ENCODE measurements at places on chromosomes 1 and 21. TPM values are rescaled to one million over a fixed set of nuclear protein-coding genes. Genes with fewer than 3 reads are reported as not detected.

DNA sequence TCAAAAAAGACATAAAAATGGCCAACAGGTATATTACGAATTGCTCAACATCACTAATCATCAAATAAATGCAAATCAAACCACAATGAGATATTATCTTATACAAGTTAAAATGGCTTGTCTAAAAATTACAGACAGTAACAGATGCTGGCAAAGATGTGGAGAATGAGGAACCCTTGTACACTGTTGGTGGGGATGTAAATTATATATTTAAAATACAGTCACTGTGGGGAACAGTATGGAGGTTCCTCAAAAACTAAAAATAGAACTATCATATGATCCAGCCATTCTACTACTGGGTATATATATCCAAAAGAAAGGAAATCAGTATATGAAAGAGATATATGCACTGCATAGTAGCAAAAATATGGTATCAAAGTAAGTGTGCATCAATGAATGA is 1037.2 kb upstream of the B3GALT2 start:
- DNase-seq: no peak

- DNase-seq: no peak
These were observed 62.5 kb downstream of the WDR64 start for GRCh38 chr1:241714321-241715218.

- DNase-seq: no peak
These were observed 199.7 kb downstream of the GRIK3 start for GRCh38 chr1:36834586-36834985.

- DNase-seq: no peak
These were observed 70.4 kb upstream of the LYST start for GRCh38 chr1:235937123-235937522.

GRCh38 chr1:38327559-38327973 is 281.0 kb upstream of the POU3F1 start:
- no peak for DNase-seq

DNA sequence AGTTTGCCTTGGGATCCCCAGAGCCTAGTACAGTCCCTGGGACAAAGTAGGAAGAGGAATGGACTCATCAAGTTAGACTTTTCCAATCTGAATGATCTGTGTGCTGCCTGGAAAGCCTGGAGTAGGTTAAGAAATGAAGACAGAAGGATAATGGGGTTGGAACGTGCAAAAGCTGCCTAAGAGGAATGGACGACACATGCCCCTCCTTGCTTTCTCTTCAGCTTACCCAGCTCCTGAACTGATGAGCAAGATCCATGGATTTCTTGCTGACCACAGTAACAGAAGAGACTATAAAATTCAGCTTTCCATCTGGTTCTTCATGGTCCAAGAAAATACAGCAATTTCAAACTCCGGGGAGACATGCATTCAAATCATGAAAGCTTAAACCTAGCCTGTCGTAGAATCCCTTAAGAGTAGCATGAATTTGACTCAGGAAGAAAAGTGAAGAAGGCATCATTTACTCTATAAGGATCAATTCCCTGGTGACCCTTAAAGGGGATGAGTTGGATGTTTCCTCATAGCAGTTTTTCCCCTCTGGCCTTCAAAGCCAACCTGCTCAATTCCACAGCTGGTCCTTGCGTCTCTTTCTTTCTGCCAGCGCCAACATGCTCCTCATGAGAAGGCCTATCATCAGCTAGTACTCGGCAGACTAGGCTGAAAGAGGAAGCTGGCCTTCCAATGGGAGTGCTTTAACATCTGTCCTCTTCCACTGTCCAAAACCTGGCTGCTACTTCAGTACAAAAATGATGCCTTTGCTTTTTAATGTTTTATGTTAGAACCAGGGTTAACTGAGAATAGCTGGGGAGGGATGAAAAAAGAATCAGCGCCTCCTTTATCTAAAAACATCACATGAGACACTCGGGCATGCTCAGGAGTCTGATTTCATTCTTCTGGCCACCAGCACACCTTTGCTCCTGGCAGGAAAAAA is 5.7 kb upstream of the PEF1 start:
- no peak for DNase-seq

GRCh38 chr1:210523830-210524229 is 195.1 kb downstream of the HHAT start:
- DNase-seq: no peak

DNA sequence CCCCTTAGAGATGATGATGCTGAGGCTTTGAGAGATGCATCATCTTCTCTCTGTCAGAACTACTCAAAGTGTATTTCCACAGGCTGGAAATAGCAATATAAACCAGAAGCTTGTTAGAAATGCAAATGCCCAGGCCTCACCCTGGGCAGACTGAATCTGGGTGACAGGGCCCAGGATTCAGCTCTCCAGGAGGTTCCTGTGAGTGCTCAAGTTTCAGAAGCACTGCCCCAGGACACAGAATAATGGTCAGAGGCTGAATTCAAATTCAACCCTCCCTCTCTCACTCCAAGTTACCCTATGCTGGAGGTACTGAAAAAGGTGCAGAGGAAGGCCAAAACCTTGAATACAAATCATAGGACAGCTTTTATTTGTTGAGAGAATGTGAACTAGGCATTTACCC is 98.5 kb upstream of the NGF start:
- no peak for DNase-seq

- no peak for DNase-seq
These were observed 20.5 kb downstream of the SSBP3 start for GRCh38 chr1:54385727-54386022.

DNA sequence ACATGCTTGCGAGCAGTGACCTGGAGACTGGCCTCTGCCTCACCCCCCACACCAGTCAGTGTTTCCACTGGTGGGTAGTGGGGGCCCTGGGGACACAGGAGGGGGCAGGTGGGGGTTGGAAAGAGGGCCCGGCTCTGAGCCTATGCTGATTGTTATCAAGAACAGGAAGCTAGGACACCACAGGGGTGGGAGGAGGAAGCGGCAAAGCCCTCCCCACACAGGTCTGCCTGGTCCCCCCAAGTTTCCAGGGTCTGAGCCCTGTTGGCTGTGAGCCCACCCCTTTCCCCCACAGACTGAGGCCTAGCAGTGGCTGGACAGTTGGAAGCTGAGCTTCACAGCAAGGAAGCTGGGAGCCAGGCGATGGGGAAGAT is 1.6 kb upstream of the PTPN7 start:
- no peak for DNase-seq

DNA sequence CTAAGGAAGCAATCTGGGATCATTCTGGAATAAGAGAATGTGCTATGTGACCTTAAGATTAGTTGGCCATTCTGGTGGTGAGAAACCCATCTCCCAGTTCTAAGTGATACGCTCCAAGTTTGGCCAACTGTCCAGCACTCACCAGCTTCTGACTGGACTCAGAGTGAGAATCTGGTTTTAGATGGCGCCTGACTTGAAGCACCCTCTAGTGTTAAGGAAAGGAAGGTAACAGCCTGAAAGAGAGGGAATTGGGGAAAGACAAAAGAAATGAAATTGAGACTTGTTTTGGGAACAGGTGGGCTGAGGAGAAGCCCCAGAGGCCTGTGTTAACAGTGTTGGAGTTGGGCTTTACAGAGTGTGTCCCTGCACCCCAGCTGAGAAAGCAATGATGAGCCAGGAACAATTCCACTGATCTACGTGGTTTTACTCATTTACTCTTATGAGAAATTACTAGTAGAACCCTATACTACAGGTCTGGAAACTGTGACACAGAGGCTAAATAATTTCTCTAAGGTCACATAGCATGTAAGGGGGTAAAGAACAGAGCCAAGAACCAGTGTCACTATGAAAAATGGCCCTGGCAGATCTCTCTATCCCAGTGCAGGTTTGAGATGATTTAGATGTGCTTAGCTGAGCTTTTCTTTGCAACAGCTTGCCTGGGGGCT is 9.3 kb upstream of the FCAMR start:
- DNase-seq: no peak

DNA sequence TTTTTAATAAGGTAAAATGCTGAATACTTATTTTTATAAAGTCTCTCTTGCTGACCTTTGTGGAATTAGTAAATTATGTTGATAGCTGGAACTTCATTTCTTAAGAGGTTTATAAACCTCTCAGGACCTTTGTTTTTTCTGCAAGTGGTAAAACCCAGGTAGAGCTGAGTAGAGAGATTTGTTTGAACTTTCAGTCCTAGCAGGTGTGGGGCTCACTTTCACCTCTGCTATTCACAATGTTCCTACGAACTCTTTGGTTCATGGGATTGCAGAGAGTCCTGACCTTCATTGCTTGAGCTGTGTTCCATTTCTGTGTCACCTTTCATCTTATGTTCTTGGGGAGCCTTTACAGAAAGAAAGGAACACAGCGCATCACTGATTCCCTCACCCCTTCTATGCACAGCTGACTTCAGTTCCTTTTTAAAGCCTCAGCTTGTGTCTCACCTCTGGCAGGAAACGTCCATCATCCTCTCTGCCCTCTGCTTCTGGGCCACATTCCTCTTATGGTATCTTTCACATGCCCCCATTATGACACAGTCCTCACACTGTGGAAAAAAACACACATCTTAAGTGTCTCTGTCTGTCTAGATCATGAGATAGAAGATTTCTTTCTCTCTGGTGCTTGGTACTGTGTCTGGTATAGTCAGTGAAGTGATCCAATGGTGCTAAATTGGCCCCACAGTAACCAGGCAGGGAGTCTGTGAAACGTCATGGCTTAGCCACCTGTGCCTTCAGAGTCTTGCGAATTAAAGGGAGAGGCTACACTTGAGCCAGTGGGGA is 262.5 kb upstream of the B3GALT2 start:
- no peak for DNase-seq

- no peak for DNase-seq
These were observed 47.7 kb downstream of the ZNF644 start for GRCh38 chr1:90973897-90974798.

The FLG2 gene
- total RNA-seq: not detected

The AMY1A gene
- 0.67 TPM for total RNA-seq

The SLC9C2 gene
- 0.28 TPM for total RNA-seq

The FMO1 gene
- total RNA-seq: 1.6 TPM

The PODN gene
- 2.7 TPM for total RNA-seq

The KRTAP10-4 gene
- not detected for total RNA-seq

The NMNAT2 gene
- total RNA-seq: 2.4 TPM

The GPR25 gene
- total RNA-seq: not detected

All from pancreas (tissue), 10 donors.